ENCODE measurements at places on chromosomes 11 and 22.

DNA sequence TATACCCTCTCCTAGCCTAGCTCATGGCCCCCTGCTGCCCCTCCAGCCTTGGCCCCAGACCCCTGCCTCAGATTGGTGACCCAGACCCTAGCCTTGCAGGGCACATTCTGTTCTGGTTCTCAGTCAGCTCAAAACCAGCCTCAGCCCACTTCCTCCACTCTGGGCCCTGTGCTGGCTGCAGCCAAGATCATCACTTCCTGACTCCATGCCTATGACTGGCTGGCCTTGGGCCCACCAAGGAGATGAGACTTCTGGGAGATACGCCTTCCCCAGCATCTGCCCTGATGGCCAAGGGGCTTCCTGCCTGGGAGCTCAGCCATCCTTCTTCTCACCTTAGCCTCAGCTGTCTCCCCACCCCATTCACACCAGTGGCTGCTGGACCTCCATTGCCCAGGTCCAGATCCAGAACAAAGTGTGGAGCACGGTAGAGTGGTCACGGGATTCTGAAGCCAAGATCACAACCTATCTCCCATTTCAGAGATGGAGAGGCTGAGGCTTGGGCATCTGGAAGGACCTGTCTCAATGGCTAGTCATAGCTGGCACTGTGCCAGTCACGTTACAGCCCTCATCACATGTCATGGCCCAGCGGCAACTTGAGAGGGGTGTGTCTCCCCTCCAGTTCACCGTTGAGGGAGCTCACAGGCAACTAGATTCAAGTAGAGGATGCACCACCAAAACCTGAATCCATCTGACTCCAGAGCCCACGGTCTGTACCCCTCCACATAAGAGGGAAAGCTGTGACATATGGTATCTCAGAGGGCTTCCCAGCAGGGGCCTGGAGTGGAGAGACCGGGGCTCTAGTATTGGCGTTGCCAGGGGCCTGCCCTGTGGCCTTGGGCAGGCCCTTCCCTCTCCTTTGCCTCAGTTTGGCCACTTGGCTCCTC is 43.0 kb upstream of the KLHL35 start:
- DNase-seq, result no peak

GRCh38 chr22:17910561-17911311 is 113.6 kb downstream of the MICAL3 start:
- DNase-seq, result no peak

GRCh38 chr22:39466228-39467006 is 9.6 kb downstream of the MGAT3 start:
- no peak for DNase-seq

DNA sequence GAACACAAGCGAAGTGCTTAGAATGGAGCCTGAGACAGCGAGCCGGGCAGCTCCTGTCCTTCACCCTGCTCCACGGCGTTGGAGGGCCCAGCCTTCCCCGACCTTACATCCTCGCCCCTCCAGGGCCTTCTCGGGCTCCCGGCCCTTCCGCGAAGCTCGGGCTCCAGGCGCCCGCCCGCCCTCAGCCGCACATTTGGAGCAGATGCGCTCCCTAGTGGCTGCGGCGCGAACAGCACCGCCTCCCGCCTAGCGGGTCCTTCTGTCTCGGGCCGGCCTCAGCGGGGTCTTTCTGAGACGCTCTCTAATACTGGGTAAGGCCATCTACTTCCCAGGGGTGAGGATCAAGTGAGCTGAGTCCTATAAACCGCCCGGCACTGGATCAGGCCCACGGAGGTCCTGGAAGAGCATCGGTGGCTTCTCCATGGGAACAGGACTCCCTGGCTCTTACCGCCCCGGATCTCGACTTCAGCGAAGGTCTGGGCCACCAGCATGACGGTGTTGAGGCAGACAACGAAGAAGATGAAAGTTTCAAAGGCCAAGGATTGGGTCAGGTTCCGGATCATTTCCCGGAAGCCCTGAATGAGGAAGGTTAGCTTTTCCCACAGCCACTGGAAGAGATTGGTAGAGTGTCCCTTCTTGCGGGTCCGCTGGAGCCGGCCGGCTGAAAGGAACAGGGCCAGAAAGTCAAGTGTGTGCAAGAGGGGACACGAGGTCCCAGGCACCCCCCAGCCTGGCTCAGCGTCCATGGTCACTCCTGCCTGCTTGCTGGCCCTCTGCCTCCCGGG is 3.7 kb downstream of the CATSPER1 start:
- DNase-seq, result peak; percentile 46

DNA sequence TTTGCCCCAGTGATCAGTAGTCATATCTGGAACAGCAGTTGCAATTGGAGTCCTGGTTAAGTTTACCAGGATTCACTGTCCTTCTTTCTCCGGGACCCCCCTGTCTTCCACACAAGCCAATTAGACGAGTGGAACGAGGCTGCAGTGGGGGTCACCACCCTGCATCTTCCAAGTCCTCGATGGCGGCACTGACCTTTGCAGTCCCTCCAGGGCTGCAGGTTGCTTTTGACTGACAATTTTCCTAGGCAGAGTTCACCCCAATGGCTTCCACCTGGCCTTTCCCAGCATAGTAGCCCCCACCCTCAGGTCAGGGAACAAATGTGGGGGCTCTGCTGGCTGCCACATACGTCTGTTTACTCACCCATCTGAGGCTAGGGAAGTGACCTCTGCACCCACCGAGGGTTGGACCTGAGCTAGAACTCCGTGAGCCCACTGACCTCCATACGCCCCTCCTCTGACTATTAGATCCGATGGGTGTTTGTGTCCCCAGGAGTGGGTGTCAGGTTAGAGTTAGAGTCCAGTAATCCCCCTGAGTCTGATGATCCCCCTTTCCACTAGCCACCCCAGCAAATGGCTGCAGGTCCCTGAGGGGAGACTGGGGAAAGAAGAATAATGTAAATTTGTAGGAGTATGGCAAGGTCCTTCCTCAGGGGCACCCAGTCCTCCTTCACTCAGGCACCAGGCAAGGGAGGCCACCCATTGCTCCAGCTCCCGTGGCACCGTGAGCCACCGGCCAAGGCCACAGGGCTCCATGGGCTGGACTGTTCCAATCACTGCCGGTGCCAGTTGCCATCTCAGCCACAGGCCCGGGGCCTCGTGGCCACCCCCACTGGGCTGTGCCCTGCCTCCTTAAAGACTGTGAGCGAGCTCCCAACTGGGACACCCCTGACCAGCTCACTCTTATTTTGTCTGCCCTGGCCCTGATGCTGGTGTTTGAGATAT is 5.5 kb downstream of the C11orf21 start:
- DNase-seq, result no peak

DNA sequence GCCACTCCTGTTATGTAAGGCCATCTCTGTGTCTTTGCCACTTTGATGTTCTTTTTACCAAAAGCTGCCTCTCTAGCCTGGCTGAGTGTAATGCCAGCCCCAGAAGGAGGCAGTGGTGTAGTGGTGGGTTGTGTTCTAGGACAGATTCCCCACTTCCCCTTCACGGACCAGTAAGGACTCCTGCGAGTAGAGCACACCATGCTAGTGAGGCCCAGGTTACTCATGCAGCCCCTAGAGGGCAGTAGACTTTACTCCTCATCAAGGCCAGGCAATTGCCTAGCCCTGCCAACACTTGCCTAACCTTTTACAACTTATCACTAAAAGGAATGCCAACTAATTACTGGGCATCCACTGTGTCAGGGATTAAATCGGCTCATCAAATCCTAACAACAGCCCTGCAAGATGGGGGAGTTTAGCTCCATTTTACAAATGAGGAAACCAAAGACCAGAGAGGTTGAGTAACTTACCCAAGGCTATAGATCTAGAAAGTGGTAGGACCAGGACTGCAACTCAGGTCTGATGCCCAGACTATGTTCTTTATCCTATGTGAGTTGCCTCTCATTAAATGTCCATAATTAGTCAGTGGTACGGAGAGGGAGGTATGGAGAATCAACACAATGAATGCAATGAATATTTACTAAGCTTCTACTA is 75.3 kb downstream of the APIP start:
- DNase-seq, result no peak

DNA sequence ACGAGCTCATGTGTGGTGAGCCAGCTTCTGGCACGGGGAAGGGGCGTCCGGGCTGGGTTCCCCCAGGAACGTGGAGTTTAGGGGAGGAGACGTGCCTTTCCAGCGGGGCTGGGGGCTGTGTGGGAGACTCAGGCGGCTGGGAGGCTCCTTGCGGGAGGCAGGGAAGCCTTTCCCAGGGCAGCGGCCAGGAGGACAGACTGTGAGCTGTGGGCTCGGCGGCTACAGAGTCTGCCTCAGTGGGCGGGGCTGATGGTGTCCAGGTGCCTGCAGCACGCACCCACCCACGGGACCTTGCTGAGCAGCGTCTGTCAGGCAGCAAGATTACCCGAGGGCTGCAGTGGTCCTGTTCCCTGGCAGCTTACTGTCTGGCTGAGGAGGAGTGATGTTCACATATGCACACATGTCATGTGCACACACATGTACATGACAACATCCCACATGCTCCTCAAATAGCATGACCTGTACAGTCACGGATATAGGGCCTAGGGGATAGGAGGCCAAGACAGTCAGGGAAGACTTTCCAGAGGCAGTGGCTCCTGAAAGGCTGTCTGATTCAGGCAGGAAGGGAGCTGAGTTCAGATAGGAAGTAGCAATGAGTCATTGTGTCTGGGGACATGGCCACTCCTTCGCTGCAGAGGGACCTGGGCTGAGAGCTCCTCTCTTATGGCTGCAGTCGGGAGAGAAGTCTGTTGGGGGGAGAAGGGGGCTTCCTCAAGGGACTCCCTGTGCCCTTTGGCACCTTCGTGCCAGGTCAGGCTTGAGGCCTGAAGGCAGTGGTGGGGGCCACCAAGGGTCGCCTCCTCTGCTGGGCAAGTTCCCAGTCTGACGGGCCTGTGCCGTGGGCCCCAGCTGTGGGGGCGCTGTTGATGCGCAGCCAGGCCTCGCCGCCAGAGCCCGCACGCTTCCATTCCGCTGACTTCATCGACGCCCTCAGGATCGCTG is 23.3 kb upstream of the PPP6R3 start:
- no peak for DNase-seq

GRCh38 chr11:45079943-45080719 is 66.3 kb upstream of the PRDM11 start:
- DNase-seq, result peak; percentile 37

GRCh38 chr22:24706054-24706453 is 68.5 kb downstream of the PIWIL3 start:
- no peak for DNase-seq

DNA sequence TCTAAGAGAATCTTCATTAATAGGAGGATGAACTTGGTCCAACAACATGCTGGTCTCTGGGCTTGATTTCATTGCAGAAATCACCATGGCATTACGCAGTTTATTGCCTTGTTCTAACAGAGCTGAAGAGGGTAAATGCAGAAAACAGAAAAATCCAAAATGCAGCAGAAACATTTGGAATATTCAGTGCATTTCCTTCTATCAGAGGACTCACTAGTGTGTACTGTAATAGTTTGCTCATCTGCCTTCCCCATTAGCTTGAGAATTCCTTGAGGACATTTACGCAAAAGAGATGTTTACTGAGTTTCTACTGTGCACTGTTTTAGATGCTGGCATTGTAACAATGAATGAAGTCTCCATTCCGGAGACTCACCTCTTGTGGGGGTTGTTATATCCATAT is 37.4 kb downstream of the C2CD3 start:
- no peak for DNase-seq

GRCh38 chr11:92504534-92504933 is 279.9 kb downstream of the FAT3 start:
- no peak for DNase-seq

- no peak for DNase-seq
Measured at GRCh38 chr11:72553706-72554105, 119.4 kb upstream of the CLPB start.

GRCh38 chr22:42661985-42662831 is 13.0 kb upstream of the CYB5R3 start:
- peak; percentile 65 for DNase-seq

DNA sequence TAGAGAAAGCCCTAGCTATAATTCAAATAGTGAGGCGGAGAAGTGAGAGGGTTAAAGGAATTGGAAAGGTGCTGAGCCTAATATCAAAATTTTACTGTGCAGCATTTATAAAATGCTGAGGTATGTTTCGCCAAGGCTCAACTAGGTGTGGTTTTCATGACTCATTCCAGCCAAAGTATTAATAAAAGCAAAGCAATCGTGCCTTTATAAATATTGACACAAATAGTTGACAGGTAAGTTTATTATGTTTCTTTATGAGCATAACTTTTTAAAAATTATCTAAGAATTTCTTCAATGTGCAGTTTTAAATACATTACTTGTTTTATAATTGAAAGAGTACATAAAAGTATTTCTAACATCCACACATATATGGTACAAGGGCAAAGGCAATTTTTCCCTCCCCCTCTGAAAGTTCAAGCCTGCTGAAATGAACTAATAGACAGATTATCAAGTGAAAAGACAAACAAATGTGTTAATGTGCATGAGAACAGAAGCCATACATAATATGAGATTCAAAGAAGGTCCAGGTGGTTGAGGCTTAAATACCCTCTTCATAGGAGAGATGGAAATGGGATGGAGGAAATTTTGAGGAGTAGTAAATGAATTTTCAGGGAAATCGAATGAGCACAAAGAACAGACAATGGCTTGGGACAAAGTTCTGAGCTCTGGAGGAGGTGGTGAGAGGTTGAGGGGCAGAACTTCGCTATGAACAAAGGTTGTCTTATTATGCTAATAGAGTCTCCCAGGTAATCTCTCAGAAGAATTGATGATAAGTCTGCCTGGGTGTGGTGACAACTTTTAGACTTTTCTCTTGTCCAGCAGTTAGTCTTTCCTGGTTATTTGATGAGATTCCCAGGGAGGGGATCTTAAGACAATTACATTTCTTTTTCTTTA is 326.5 kb downstream of the BUD13 start:
- no peak for DNase-seq

GRCh38 chr11:35235498-35235897 is 96.5 kb downstream of the CD44 start:
- no peak for DNase-seq

GRCh38 chr11:95498722-95499425 is 267.9 kb upstream of the SESN3 start:
- DNase-seq, result no peak

DNA sequence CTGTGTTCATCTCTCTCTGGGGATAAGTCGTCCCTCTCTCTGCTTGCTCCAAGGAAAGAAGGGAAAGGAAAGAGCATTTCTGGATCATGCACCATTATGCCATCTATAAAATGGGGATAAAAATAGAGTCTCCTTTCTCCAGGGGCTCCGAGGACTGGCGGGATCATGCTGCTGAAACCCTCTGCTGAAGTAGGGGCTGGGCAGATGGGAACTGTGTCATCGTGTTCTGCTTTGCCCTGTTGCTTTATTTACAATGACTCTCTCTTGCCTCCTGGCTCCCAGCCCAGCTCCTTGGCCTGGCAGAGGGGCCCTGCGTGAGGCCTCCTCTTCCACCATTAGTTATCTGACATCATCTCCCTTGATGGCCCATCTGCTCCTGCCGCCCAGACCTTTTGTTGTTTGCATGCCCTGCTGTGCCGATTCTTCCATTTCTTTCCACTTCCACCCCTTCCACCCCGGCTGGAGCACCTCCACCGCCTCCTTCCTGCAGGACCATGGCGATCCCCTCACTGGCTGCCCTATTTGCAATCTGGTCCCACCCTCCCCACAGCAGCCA is 200.9 kb downstream of the MYO18B start:
- no peak for DNase-seq

DNA sequence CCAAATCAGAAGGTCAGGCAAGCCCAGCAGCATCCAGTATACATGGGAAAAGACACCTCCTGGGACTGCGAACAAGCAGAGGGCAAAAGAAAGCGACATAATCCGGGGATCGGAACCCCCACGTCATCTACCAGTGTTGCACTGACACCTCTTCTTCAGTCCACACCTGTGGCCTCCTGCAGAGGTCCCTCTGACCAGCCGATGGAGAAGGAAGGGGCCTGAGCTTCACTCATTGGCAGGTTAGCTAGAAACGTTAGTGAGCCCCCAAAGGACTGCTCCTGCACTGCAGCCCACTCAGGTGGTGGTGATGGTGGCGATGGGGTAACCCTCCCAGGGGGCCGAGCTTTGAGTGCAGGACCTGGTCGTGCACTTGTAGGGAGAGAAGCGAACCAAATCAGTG is 22.1 kb downstream of the ASCL2 start:
- DNase-seq, result no peak

Data from stimulated activated CD8-positive, alpha-beta memory T cell treated with anti-CD3 and anti-CD28 coated beads, Interleukin-4, amount 100 ng/mL, for 1 hour (primary cell).